ENCODE measurements at places on chromosomes 5 and 9.

GRCh38 chr5:58493141-58493540, 1.9 kb downstream of the GAPT start:
- no peak for DNase-seq

- no peak for DNase-seq
Measured at GRCh38 chr9:133813749-133814585, 75.8 kb upstream of the SARDH start.

- no peak for DNase-seq
Measured at GRCh38 chr9:71210326-71210725, 88.9 kb upstream of the TRPM3 start.

DNA sequence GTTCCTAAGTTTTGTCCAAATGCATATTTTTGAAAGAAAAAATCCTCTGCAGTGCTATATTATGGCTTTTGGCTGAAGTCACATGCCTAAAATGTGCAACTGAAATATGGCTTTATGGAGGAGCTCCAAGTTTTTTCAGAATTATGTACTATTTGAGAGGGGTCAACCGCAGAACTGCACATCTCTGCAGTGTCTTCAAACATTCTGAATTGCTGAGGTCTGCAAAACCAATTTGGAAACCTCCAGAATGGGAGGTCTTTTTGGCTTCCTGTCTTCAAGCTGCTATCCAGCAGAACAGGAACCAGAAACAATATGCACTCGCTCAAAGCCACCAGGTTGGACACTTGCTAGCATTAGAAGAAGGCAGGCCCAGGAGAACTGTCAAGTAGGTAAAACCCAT, 376.0 kb upstream of the PAPPA start:
- no peak for DNase-seq

- no peak for DNase-seq
Measured at GRCh38 chr5:168693297-168693696, 114.1 kb upstream of the PANK3 start.

DNA sequence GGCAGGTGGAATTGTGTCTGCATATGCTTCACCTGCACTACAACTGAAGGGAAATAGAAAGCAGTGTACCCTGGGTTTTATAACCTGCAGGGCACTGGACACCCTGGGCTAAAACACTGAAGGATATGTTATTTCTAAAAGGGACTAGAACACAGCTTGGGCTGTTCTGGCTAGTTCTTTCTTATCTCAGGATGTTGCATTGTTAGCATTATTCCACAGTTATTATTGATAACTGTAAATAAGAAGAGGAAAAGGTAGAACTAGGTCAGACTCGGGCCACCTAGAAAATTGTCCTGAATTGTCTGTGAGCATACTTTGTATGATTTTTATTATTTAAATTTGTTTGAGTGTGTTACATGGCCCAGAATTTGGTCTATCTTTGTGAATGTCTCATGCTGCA, 493.9 kb upstream of the CDH9 start:
- DNase-seq, result no peak

DNA sequence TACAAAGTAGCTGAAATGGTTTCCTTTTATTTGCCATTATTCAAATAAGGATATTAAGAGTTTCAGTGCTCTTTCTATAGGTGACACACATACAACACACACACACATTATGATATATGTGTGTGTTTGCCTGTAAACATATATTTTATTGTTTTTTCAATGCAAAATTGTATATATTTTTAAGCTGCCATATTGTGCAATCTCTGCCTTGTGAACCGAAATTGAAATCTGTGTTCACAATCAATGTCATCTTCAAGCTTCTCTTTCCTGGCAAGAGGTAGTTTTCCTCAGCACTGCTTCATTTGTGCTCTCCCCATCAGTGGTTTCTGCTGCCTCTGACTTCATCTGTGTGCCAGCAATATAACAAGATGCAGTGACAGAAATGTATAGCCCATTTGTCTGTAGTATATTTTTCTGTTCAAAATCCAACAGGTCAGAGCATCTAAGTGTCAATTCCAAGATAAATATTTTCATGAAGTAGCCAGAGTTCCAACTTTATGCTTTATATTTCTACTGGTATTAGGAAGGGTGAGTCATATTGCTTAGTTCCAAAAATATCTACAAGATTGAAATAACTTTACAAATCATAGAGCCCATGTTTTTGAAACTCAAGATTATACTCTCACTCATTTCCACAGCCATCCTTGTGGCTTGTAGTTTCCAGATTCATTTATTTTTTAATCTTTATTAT, 1704.8 kb upstream of the CDH9 start:
- no peak for DNase-seq
